ENCODE measurements at places on chromosomes 7 and 10.
A peak's percentile ranks its signal among the peaks of the same experiment; 100 is the strongest.

- H3K27me3 ChIP-seq, result no peaks in the 10 kb centered on the region
- H3K36me3 ChIP-seq, result no peaks in the 10 kb centered on the region
- no peaks in the 10 kb centered on the region for H3K4me1 ChIP-seq
- no peak overlapping the region for H3K4me3 ChIP-seq
- no peak for DNase-seq
Measured at GRCh38 chr7:45434167-45434784, 139.9 kb upstream of the ADCY1 start.

DNA sequence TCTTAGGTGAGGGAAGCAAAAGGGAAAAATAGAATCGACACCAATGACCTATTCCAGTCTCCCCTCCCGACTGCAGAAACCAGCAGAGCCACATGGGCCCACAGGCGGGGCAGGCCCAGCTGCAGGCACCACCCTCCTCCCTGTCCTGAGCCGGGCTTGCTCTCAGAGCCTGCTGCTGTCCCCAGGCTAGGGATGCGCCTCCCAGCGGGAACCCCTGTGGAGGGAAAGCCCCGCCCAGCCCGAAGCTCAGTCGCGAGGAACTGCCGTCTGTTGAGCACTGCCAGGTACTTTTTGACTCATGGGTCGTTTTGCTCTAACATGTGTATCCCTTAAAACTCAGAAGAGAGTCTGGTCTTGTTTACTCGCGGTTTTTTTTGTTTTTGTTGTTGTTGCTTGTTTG is 124.5 kb upstream of the RET start:
- no peaks in the 10 kb centered on the region for H3K27me3 ChIP-seq
- no peak overlapping the region for H3K4me3 ChIP-seq
- no peaks in the 10 kb centered on the region for H3K36me3 ChIP-seq
- no peak overlapping the region for H3K27ac ChIP-seq
- H3K4me1 ChIP-seq, result peaks cover 12% of the 10 kb centered on the region

- H3K27ac ChIP-seq, result no peak overlapping the region
- H3K36me3 ChIP-seq, result no peaks in the 10 kb centered on the region
- DNase-seq, result no peak
- no peak overlapping the region for H3K4me3 ChIP-seq
Measured at GRCh38 chr7:32462977-32463376, 27.2 kb downstream of the LSM5 start.

GRCh38 chr10:102931643-102932042 is 13.5 kb downstream of the CNNM2 start:
- no peaks in the 10 kb centered on the region for H3K27me3 ChIP-seq
- H3K4me1 ChIP-seq, result no peaks in the 10 kb centered on the region
- no peak overlapping the region for H3K4me3 ChIP-seq
- no peak for DNase-seq
- no peaks in the 10 kb centered on the region for H3K36me3 ChIP-seq

- H3K36me3 ChIP-seq, result peaks cover 56% of the 10 kb centered on the region
- H3K27ac ChIP-seq, result no peak overlapping the region
- DNase-seq, result no peak
- H3K27me3 ChIP-seq, result no peaks in the 10 kb centered on the region
- H3K4me1 ChIP-seq, result no peaks in the 10 kb centered on the region
- no peak overlapping the region for H3K4me3 ChIP-seq
Measured at GRCh38 chr7:127683776-127684681, 32.0 kb downstream of the SND1 start.

GRCh38 chr7:10973942-10974911 is 555 bp downstream of the PHF14 start:
- peak; percentile 83 for DNase-seq
- peak overlapping the region; percentile 72 for H3K4me3 ChIP-seq
- peaks cover 23% of the 10 kb centered on the region for H3K4me1 ChIP-seq
- no peaks in the 10 kb centered on the region for H3K27me3 ChIP-seq

- H3K27ac ChIP-seq, result no peak overlapping the region
- H3K27me3 ChIP-seq, result no peaks in the 10 kb centered on the region
- DNase-seq, result no peak
Measured at GRCh38 chr7:138204982-138205298, 128.7 kb downstream of the AKR1D1 start.

DNA sequence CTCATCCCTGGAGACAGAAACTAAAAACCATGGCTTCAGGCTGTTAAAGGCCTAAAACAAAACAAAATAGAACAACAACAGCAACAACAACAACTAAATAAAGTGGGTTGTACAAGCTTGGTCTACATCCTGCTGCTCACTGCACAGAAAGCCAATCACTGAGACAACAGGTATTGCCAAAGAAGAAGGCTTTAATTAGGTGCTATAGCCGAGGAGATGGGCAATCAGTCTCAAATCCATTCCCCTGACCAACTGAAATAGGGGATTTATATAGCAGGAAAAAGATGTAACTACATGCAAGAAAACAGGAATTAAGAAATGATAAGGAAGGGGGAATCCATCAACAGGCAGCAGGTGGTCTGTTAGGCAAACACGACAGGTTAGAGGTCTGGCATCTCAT is 22.4 kb upstream of the NUB1 start:
- H3K4me1 ChIP-seq, result no peaks in the 10 kb centered on the region
- no peak overlapping the region for H3K27ac ChIP-seq
- no peaks in the 10 kb centered on the region for H3K36me3 ChIP-seq
- H3K4me3 ChIP-seq, result no peak overlapping the region
- no peaks in the 10 kb centered on the region for H3K27me3 ChIP-seq

GRCh38 chr10:6165221-6165725 is 37.5 kb upstream of the PFKFB3 start:
- H3K27ac ChIP-seq, result no peak overlapping the region
- H3K4me1 ChIP-seq, result peaks cover 6% of the 10 kb centered on the region
- H3K4me3 ChIP-seq, result no peak overlapping the region
- no peaks in the 10 kb centered on the region for H3K27me3 ChIP-seq
- DNase-seq, result no peak

- H3K4me3 ChIP-seq, result no peak overlapping the region
- H3K4me1 ChIP-seq, result no peaks in the 10 kb centered on the region
- H3K27me3 ChIP-seq, result no peaks in the 10 kb centered on the region
Measured at GRCh38 chr7:11636274-11636673, 195.7 kb downstream of the THSD7A start.

- no peak overlapping the region for H3K27ac ChIP-seq
- H3K4me1 ChIP-seq, result no peaks in the 10 kb centered on the region
Measured at GRCh38 chr7:104185346-104185745, 22.5 kb downstream of the ORC5 start.

- H3K36me3 ChIP-seq, result peaks cover 3% of the 10 kb centered on the region
- no peak overlapping the region for H3K4me3 ChIP-seq
- no peaks in the 10 kb centered on the region for H3K4me1 ChIP-seq
- no peak for DNase-seq
- no peak overlapping the region for H3K27ac ChIP-seq
Measured at GRCh38 chr7:50709151-50709550, 73.5 kb downstream of the GRB10 start.
